Glomerular endothelial cell (primary cell): ENCODE measurements at places on chromosomes 13 and 19. TPM values are rescaled to one million over a fixed set of nuclear protein-coding genes. Genes with fewer than 3 reads are reported as not detected.

Gene USF2
- 73.1 and 80.6 TPM in 2 replicates for total RNA-seq

Gene LYPD5
- 0.93 and 2.7 TPM in 2 replicates for total RNA-seq

Gene CD22
- 0.29 and 1.8 TPM in 2 replicates for total RNA-seq

Gene OR7D2
- 0.35 TPM in 1 of 2 replicates, not detected in the other for total RNA-seq

Gene PLA2G4C
- total RNA-seq, result 279 and 309 TPM in 2 replicates

Gene PBX4
- total RNA-seq, result 0.19 TPM in 1 of 2 replicates, not detected in the other

Gene ZNF439
- total RNA-seq, result 2.8 and 3.3 TPM in 2 replicates

Gene CEACAM16
- total RNA-seq, result not detected in 2 replicates

Gene ZNF888
- 2.1 and 2.4 TPM in 2 replicates for total RNA-seq
